Memory B cell (primary cell): ENCODE measurements at places on chromosomes 5 and 9.

- no peak for DNase-seq
These were observed 18.9 kb downstream of the OGN start for GRCh38 chr9:92385477-92385876.

GRCh38 chr5:150517272-150518152 lies 9.6 kb downstream of the NDST1 start:
- DNase-seq = no peak

DNA sequence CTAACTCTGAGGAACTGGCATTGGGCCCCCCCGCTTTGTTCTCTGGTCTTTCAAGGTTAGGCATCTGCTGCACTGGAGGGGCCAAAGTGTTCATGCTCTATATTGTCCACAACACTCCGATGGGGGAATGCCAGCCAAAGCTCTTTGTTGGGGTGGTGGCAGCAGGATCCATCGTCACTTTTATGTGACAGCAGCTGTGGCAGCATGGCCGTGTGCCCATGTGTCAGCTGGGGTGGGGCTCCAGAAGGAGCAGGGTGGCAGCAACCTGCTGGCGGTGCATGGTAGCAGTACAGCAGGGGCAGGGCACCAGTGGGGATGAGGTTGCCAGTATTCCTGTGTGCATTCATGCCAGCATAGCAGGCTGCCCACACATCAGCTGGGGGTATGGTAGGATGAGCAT lies 28.2 kb downstream of the ITGA2 start:
- DNase-seq = no peak

DNA sequence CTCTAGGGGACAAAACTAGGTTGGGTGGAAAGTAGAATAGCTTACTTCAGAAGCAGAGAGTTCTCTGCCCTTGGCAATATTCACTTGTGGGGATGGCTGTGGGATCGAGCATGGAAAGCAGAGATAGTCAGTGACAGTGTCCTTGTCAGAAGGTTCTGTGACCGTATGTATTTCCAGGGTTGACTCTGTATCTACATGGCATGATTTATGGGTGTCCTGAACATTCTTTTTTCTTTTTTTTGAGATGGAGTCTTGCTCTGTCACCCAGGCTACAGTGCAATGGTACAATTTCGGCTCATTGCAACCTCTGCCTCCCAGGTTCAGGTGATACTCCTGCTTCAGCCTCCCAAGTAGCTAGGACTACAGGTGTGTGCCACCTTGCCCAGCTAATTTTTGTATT lies 77.4 kb upstream of the LHFPL2 start:
- no peak for DNase-seq
